ENCODE measurements at places on chromosomes 5 and 9.

DNA sequence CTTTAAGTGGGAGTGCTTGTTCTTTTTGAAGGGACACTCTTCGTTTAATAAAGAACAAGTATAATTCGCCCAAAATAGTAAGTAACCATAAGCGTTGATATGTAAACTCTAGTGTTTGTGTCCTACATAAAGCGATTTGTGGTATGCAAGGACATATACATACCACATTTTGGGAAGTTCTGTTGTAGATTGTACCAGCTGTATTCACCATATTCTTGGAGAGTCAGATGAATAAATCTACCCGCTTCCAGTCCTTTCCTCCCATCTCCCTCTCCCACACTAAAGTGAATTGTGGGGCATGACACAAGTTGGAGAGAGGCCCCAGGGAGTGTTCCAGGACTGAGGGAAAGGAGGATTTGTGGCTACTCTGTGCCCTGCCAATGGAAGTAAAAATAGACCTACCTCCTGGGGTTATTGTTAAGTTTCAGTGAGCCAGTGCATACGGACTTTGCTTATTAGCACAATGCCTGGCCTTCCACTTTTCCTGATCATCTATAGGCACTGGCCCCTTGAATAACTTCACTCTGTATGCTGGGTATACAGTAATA, 40.6 kb downstream of the ARHGAP26 start:
- DNase-seq: no peak

DNA sequence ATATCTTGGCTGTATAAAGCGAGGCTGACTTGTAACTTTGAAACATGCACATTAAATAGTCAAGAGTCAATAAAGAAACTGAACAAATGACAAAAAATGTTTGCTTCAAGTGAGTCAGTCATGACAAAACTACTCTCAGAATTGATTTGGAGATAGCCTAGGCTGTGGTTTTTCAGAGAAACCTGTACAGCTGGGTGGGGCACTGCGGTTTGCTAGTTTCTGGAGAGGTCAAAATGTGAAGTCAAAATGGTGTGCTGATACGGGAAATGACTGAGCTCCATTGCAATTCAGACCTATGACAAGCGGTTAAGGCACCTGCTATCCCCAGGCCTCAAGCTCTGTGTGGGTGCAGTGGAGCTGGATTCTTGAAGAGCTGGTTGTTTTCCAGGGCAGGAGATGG, 10.3 kb upstream of the CD180 start:
- DNase-seq: peak; percentile 34

DNA sequence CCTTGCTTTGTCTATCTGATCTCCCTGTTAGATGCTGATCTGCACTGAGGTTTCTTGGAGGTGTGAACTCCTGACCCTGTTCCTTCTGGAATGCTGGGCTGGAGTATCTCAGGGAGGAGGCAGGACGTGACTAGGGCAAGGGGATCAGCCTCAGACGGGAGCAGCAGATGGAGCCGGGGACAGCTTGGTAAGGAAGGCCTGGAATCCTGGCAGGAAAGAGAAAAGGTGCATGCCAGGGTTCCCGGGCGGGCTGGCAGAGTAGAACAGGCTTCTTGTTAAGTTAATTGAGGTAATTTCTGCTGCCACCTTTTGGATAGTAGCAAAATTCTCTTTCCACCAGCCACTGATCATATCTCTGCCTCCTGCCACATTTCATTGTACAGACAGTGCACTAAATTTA, 180.9 kb downstream of the ZNF462 start:
- DNase-seq: no peak

DNA sequence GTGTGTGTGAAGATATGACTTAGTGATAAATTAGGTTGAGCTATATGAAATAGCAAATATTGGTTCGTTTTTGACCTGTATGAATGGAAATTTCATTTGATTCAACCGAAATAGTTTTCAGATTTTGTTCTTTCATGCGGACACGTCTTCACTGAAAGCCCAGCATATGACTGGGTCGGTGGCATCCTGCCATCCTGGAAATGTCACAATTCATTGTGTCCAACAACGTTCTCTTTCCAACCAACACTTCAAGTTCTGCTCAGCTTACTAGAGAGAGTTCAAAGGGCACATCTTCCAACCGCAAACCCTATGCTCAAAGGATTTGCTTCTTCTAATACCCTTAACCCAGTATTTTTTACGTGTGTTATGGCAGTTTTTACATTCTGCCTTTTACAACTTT, 252.5 kb downstream of the NTRK2 start:
- DNase-seq: no peak

DNA sequence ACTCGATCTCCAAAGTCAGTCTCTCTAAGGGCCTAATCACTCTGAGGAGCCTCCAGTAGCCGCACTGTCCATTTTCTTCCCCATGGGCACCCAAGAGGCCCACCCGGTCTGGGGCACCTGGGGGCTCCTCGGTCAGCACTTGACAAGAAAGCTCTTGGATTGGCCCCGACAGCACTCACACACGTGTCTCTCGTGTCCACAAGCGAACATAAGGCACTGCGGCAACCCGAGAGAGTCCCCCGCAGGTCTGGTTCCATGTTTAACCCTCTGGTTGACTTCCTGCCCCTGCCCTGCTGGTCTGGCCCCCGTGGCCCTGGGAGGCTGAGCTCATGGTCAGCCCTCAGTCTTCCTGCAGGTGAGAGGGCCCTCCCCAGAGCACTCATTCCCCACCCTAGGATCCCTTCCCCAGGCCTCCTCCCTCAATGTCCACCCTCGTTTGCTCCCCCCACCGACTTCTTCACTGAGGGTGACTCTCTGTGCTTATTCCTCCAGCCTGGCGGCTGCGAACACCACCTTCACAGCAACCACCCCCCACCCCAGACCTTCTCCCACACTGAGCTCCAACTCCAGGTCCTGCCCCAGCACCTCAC, 16.3 kb upstream of the LRRC14B start:
- no peak for DNase-seq

DNA sequence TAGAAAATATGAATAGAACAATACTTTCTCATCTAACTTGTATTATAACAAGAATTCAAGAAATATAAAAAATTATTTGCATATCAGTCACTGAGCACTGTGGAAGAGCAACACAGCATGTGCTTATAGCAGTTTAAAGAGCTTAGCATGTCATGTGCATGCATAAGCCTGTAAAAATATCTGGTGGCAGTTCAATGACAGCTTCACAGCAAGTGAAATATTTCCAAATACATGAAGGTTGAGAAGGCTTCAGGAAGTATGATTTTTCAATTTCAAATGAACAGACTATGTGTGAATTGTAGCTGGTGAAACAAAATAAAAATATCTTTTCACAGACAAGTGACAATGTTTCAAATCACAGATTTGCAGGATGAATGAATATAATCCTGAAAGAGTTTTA, 128.5 kb downstream of the PRDM9 start:
- no peak for DNase-seq

- no peak for DNase-seq
Measured at GRCh38 chr5:14407746-14408175, 173.8 kb upstream of the OTULINL start.

DNA sequence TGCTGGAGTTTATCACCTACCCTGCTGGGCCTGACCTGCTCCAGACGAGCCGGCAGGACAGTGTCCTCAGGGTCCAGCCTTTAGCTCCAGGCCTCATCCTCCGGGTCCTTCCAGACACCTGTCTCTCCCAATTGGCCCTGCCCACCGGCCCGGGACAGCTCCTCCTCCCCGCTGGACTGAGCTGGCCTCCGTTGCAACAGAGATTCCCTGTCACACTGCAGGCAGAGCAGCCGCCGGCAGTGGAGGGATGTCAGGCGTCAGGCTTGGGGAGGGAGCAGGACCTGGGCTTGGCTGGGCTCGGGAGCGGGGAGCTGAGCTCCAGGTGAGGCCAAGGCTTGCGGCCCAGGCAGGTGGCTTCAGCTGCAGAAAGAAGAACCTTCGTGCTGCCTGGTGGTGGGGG, 1.7 kb downstream of the KCNT1 start:
- no peak for DNase-seq

GRCh38 chr5:54676481-54677340, 159.2 kb downstream of the SNX18 start:
- DNase-seq: no peak

GRCh38 chr9:101618698-101619097, 23.9 kb upstream of the PPP3R2 start:
- DNase-seq: no peak

DNA sequence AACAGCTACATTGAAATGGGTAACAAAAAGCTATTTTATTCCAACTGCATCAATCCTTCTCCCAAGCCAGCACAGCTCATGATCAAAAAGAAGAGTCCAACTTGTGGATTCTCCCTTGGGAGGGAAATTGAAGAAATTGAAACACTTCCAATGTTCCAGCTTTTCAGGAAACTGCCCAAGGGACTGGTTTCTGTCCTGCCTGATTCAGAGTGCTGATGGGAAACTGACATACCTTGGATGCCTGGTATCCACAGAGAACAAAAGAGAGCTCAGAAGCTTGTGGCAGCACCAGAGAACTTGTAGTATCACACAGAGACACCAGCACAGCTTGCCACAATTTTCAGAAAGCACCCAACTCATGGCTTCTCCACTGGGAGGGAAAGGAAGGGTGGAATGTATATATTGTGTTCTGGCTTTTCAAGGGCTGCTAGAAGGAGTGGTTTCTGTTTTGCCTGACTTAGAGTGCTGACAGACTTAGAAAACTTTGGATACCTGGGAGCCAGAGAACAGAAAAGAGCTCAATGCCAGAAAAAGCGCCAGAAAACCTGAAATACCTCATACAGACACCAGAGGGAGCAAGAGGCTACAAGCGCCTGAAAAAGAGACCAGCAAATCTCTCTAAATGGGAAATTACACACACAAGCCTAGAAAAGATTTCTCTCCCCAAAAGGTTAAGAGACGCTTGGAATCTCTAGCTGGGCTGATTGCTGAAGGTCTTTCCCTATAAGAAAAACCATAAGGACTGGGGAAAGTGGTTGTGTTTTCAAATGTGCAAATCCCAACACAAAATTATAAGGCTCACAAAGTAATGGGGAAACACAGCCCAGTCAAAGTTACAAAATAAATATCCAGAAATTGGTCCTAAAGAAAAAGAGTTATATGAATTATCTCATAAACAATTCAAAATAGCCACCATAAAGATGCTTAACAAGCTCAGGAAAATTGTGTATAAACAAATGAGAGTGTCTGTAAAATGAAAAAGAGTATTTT, 178.8 kb downstream of the SPOCK1 start:
- DNase-seq: no peak

GRCh38 chr9:99057665-99058625, 47.0 kb upstream of the TGFBR1 start:
- DNase-seq: peak; percentile 44

DNA sequence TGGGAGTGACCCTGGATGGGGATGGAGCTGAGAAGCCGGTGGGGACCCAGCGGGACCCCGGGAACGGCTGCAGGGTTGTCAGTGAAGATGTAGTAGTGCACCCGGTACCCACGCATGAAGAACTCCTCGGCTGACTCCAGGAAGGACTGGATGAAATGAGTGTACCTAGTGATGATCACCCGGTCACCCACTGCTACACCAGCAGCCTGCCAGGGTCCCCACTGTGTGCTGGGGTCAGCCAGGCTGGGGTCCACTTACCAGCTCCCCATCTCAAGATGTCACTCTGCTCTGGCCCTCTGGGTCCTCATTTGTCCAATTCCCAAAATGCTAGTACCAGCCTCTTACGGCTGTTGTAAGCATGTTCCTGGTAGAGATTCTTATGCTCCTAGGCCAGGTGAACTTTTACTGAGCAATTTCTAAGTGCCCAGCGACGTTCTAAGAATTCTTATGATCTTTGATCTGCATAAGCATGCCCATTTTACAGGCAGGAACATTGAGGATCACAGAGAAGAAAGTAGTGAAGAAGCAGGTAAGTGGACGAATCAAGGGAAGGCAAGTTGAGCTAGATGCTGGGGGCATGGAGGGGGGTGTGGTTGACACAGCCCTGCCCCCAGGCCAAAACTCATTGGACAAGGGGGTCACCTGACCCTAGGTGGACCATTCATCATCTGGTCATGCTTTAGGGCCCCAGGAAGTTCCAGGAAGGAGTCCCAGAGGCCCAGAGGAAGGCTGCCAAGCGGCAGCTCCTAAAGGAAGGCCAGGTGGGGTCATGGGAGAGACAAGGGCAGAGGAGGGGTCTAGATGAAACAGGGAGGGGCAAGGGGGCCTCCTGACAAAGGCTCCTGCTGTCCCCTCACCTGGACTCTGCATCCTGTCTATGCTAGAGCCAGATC, 9.4 kb downstream of the GBGT1 start:
- no peak for DNase-seq

- no peak for DNase-seq
Measured at GRCh38 chr5:75513841-75514240, 2.1 kb downstream of the POLK start.

DNA sequence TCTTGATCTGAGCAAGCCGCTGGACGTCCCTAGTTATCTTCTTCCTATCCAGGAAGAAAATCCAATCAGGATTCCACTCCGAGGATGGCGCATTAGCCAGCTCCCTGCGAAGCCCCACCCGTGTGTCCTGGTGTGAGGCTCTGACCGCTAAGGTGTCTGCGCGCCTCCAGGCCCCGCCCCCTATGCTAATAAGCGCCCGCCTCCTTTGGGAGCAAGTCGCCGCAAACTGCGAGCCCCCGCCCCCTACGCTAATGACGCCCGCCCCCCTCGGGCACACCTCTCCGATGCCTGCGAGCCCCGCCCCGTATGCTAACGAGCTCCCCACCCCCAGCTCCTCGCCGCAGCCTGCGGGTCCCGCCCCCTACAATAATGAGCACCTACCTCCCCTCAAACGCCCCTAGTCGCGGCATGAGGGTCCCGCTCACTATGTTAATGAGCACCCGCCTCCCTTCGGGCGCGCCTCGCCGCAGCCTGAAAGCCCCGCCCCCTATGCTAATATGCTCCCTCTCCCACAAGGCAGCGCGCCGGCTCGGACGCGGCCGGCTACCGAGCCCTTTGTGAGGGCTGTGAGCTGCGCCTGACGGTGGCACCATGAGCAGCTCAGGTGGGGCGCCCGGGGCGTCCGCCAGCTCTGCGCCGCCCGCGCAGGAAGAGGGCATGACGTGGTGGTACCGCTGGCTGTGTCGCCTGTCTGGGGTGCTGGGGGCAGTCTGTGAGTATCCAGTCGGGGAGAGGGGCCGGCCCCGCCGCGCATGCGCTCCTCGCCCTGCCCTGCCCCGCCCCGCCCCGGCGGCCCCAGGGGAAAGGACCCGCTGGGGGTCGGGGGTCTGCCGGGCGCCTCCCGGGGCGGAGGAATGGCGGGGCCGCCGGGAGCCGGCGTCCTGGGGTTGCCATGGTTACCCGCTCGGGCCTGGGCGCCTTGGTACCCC, at the start of gene CACFD1:
CACFD1 (plus strand) TSS at position 503 of the 929 bp plus-strand sequence; CDS start at position 592, 89 bp downstream.
- DNase-seq: peak; percentile 84

DNA sequence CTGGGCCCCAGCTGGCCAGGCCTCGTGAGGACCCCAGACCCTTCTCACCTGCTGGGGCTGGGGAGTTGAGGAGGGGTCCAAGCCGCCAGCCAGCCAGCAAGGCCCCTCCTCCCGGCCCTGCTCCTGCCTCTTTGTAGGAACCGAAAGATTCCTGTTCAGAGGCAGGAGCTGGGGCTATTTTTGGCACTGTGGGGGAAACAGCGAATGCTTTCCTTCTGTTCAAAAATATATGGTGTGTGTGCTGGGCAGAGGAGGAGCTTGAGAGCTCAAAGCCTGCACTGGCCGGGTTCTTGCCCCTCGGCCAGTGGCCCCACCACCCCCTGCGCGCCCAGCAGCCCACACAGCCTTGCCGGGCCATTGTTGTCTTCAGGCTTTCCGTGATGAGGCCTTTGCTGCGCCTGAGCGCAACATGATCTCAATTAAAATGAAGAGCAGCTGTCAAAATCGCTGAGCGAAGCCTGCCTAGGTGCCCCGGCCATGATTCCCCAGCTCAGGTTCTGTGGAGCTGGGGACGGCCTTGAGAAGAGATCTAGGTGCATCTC, 13.4 kb downstream of the NCS1 start:
- no peak for DNase-seq

Data from activated CD8-positive, alpha-beta memory T cell treated with anti-CD3 and anti-CD28 coated beads for 1 hour (primary cell).